ENCODE measurements at places on chromosomes 4 and X. TPM values are rescaled to one million over a fixed set of nuclear protein-coding genes. Genes with fewer than 3 reads are reported as not detected.
A peak's percentile ranks its signal among the peaks of the same experiment; 100 is the strongest.

Gene LRRC66
- total RNA-seq: 0.10 TPM

Gene RAB40AL
- total RNA-seq: not detected

Gene ESX1
- total RNA-seq: not detected

Gene WDR19
- 13.9 TPM for total RNA-seq

DNA sequence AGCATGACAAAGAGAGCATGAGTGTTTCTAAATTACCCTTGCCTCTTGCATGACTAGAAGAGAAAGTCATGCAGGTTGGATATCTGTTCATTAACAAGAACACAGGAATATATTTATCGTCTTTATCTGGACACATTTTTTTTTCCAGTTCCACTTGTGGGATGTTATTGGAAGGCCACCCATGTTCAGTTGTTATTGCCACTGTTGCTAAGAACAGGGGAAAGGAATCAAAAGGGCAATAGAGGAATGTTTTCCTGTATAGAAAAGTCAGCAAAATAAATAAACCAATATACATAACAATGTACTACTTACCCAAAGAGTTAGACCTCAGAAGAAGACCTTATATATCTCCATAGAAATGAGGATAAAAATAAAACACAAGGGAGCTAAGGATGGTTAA is 270.1 kb downstream of the QDPR start:
- DNase-seq: no peak

GRCh38 chrX:153681175-153681574 is 6.6 kb upstream of the SLC6A8 start:
- DNase-seq: no peak

- peak; percentile 11 for DNase-seq
Measured at GRCh38 chr4:145816091-145816490, 122.5 kb downstream of the ZNF827 start.

- DNase-seq: no peak
Measured at GRCh38 chr4:21198683-21199082, 498.4 kb downstream of the PACRGL start.

GRCh38 chrX:46788902-46789301 is 30.0 kb upstream of the SLC9A7 start:
- peak; percentile 94 for DNase-seq

DNA sequence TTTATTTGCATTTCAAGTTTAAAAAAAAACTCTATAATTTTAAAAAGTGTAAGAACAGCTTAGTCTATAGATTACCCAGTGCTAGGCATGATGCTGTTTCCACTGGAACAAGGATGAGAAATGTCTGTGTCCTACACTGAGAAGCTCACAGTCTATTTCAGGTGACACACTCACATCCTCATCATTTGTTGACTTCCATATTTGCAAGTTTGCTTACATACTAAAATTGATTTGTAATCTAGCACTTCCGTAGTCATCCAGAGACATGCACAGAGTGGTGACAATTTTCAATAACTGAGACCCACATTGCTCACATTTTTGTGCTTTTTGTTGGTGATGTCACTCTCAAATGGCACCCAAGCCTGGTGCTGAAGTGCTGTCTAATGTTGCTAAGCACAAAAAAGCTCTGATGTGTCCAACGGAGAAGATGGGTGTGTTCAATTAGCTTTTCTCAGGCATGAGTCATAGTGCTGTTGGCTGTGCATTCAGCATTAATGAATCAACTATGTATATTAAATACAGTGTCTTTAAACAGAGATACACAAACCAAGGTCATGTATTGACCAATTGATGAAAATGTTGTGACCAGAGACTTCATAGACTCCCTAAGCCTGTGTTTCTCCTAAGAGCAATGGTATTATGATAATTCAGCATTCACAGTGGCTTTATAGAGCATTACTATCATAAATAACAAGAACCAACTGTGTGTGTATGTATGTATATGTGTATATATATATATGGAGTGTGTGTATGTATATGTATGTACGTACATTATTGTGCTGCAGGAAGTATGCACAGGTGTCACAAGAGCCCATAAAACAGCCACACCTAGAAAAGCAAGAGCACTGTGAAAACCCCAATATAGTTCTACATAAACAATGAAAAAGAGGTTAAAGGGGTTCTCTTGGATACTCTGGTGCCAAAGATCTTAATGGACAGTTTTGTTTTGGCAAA is 31.2 kb upstream of the VCX3B start:
- no peak for DNase-seq

DNA sequence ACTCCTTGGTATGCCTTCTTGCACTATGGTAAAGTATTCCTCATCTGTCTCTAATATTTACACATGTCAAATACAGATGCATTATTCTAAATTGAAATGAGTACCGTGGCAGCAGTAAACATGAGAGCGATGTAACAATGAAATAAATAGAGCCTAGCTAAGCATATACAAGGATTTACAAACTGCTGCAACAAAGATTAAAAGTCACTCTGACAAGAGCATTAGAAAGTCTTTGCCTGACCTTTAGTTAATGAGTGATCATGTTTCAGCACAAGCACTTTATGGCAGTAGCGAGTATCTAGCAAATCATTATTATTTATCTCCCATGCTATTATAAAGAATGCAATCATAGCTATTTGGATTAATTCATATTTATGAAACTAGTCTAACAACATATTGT is 547.0 kb upstream of the NDST4 start:
- no peak for DNase-seq

GRCh38 chr4:70747874-70748273 is 26.1 kb downstream of the RUFY3 start:
- DNase-seq: no peak

GRCh38 chrX:154730253-154730891 is 20.5 kb downstream of the GAB3 start:
- DNase-seq: peak; percentile 41

DNA sequence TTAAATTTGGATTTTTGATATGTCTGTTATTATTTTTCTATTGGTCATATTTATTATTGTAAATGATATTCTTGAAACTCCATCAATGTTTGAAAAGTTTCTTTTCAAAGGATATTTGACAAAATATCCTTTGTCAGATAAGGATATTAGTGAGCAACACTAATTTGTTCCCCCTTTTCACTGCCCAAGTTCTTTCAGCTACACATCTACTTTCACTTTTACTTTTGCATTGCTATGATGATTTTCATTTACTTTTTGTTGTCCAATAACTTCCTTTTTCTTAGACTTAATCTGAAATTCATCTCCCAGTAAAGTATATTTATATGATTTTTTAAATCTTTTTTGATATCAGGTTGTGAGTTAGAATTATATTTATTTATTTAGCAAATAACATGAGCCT is 542.3 kb upstream of the ADGRL3 start:
- DNase-seq: no peak

GRCh38 chrX:7192871-7193270 is 44.9 kb upstream of the PUDP start:
- DNase-seq: no peak

DNA sequence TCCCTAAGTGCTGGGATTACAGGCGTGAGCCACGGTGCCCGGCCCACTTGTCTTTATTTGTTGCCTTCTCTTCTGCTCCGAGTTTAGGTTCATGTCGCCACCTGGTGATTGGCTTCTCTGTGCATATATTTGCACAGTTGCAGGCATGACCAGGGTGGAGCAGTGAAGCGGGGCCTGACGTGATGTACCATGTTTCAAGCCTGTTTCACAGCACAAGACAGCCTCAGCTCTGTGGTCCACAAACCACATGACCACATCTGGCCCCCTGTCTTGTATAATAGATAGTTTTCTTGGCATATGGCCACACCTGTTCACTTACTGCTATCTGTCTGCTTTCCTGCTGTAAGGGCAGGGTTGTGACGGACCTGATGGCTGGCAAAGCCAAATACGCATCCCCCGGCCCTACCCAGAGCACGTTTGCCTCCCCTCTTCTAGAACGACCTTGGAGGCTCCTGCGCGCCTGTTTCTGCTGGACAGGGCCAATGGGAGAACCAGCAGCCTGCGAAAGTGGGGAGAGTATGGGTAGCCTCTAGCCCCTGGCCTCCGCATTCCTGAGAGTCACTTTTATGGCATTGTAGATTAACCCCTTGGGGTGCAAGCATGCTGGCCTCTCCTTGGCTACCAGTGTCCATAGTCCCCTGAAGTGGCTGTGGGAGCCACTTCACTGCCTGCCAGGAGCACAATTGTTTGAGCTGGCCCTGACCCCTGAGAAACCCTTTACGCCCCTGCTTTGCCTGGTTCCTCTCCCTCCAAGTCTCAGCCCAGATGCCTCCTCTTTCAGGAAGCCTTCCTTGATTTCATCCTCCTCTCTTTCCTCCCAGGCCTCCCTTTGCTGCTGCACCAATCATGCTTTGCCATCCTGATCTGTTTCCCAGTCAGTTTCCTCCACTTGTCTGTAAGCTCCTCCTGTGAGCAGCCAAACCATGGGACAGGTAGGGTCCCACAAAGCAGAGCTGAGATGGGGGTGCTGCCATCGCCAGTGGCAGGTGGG is 6.0 kb upstream of the SH3TC1 start:
- peak; percentile 55 for DNase-seq

DNA sequence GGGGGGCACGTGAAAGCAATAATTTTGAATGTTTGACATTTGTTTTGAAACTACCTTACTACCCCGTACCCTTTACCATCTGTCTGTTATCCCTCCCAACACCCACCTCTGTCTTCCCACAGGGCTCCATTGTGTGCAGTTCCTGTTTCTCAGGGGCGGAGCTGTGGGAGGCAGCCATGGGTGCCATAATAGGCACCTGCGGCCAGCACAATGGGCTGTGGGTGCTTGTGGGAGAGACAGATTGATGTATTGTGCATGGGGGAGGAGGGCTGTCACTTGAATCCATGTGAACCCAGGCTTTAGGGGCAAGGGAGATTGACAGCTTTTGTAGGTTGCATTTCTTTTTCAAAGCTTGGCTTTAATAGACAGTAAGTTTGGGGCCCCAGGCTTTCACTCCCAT is 122.6 kb upstream of the CXorf66 start:
- DNase-seq: no peak

- no peak for DNase-seq
Measured at GRCh38 chrX:1528186-1528883, 8.7 kb downstream of the P2RY8 start.

DNA sequence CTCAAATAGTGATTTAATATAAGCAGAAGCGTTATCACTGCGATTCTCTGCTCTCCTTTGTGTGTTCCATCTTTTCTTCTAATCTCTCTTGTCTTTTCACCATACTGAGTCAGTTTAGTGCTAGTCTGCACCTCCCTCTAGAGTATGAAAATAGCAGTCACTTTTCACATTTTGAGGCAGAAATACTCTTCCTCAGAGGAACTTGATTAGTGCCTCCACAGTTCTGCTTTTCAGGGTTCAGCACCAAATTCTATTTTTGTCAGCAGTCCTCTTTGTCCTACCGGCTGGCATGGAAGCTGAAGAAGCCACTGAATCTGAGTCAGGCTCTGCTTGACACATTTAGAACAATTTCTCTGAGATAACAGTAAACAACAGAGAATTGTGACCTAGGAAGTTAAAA is 49.7 kb upstream of the ANKRD17 start:
- DNase-seq: peak; percentile 42

- peak; percentile 97 for DNase-seq
Measured at GRCh38 chr4:38190717-38191178, 230.6 kb downstream of the PTTG2 start.

- no peak for DNase-seq
Measured at GRCh38 chrX:112457788-112458187, 221.9 kb downstream of the LHFPL1 start.

- no peak for DNase-seq
Measured at GRCh38 chr4:95528388-95528948, 20.3 kb downstream of the UNC5C start.

GRCh38 chr4:81003597-81004111 is 26.9 kb upstream of the BMP3 start:
- no peak for DNase-seq
